ENCODE measurements at places on chromosomes 16 and 17. TPM values are rescaled to one million over a fixed set of nuclear protein-coding genes. Genes with fewer than 3 reads are reported as not detected.

PPM1E gene
- not detected for total RNA-seq

CCDC78 gene
- 0.79 TPM for total RNA-seq

HOXB1 gene
- total RNA-seq: not detected

PRDM7 gene
- not detected for total RNA-seq

Data from aortic smooth muscle cell (primary cell).